Psoas muscle (tissue), 8 donors: ENCODE measurements at places on chromosomes 12 and 14. TPM values are rescaled to one million over a fixed set of nuclear protein-coding genes. Genes with fewer than 3 reads are reported as not detected.

GRCh38 chr12:112788205-112788604 is 3.3 kb upstream of the RPH3A start:
- DNase-seq, result no peak

The OR4E2 gene
- not detected for total RNA-seq

The A2ML1 gene
- total RNA-seq, result not detected

DNA sequence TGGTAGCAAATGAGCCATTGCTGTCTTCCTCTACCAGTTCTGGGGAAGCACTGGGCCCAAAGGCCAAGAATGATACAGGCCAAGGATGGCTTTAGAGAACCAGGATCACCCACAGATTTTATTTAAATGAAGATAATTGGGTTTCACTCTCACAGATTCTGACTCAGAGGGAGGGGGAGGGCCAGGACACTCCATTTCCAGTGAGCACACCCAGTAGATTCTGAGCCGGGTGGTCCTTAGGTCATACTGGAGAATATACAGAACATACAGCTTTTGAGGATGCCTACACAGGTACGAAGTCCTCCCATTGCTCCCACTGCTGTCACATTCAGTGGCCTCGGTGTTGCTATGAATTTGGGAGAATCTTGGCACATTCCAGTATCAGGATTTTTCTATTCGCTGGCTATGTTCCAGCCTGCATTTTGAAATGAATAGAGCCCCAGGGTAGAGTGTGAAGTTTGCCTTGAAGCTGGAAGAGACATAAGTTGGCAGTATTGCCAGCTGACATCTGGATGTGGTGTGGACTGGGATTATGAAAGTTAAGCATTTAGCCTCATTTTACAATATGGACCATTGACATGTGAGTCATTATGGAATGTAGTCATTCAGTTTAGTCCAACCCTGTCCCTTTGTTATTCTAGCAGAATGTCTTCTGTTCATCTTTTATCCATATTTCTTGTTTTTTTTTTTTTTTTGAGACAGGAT is 45.8 kb upstream of the POC1B start:
- DNase-seq, result no peak

DNA sequence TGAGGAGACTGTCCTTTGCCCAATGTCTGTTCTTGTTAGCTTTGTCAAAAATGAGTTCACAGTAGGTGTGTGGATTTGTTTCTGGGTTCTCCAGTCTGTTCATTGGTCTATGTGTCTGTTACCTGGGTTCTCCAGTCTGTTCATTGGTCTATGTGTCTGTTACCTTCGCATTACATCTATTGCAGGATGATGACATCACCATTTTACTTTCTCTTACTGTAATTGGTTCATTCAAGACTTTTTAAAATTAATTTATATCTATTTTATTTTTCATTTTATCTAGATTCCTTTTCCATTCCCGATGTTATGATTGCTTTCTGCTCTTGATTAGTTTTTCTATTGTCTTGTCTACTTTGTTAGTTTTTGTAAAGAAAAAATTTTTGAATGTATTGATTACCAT is 615.5 kb downstream of the SOX5 start:
- DNase-seq, result no peak

The NRIP2 gene
- total RNA-seq, result 1.3 TPM

- DNase-seq, result no peak
These were observed 161.6 kb downstream of the CACNA1C start for GRCh38 chr12:2214411-2214810.

The B4GALNT1 gene
- total RNA-seq, result 14.1 TPM

The LRP1-AS gene
- not detected for total RNA-seq

GRCh38 chr12:56932867-56933266 is 1.3 kb downstream of the SDR9C7 start:
- DNase-seq, result no peak

The TAS2R42 gene
- not detected for total RNA-seq

The RBMS2 gene
- total RNA-seq, result 15.1 TPM

The ASCL1 gene
- total RNA-seq, result not detected

DNA sequence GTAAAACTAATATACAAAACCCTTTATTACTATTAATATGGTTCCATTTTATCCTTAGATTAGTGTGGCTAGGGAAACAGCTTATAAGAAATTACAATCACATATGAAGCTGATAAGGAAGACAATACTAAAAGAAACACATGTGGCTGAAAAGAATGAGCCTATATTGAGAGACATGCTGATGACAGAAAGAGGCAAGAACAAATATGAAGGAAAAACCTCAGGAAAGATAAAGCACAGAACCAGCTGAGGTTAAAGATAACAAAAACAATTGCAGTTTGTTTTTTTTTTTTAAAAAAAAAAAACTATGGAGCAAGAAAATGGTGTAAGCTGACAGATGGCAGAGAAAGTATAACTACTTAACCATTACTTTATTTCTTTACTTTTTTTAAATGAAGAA is 69.2 kb upstream of the OSBPL8 start:
- no peak for DNase-seq

DNA sequence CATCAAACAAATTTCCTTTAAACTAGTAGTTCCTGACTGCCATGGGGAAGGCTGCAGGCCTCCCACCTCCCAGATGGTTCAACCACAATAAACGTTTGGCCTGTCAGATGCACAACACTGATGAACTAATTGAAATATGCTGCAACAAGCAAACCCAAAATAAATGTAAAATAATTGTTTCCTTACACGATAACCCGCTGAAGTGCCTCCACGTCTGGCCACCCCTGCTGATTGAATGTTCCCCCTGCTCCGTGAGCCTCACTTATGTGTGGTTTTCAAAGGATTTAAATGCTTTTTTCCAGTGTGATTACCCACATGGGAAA is 8.4 kb downstream of the PITPNM2 start:
- no peak for DNase-seq

- no peak for DNase-seq
These were observed 108.1 kb downstream of the ERC1 start for GRCh38 chr12:1099158-1099557.

The TSPAN8 gene
- 1.4 TPM for total RNA-seq

DNA sequence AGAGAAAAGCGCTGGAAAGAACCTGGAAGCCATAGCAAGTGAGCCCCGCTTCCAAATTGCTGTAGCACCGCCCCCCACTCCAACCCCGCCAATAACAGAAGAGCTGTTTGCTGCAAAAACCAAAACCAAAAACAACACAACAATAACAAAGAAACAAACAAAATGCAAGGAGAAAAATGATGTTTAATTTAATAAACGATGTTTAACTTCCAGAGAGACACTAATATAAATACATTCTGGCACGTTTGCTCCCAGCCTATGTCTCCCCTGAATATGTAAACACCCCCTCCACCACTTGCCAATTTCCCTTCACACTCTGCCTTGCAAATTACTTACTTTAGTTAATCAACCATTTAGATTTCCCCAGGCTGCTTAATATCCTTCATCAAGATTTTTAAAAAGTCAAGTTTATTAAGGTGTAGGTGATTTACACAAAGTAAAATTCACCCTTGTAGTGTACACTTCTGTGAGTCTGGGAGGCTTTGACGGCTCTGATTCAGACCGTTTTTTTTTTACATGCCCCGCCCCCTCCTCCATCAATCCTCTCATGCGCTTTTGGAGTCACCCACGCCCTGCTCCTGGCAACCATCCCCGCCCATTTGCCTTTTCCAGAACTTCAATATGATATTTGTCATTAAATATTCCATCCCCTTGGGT is 482 bp upstream of the IFI27L2 start:
- peak; percentile 52 for DNase-seq

The TAOK3 gene
- total RNA-seq, result 13.5 TPM

DNA sequence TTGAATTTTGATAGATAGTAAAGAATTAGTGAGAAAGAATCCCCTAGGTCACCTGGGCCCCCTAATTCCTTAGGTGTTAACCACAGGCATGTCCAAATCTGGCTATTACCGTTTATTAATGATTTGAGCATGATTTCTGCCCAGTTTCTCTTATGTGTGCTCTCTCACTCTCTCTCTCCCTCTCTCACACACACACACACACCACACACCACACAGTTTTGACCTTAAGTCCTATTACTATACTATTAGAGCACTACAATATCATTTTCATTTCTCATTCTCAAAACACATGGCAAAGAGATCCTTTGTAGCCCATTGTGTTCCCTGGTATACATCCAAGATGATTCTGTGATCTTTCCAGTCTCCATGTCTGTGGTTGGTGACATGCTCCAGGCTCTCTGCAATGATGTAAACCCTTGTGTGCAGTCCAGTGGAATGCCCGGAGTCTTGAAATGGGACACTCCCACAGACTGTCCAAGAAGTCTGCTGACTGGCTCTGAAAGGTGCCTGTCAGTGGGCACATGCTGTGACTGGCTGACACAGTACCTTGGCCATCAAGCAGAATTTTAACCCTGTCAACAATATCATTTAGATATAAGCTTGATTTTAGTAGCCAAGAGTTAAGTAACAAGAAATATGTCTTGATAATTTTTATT is 96.2 kb downstream of the FIGNL2 start:
- peak; percentile 56 for DNase-seq

GRCh38 chr14:21367582-21368144 is 16.2 kb downstream of the SUPT16H start:
- no peak for DNase-seq

DNA sequence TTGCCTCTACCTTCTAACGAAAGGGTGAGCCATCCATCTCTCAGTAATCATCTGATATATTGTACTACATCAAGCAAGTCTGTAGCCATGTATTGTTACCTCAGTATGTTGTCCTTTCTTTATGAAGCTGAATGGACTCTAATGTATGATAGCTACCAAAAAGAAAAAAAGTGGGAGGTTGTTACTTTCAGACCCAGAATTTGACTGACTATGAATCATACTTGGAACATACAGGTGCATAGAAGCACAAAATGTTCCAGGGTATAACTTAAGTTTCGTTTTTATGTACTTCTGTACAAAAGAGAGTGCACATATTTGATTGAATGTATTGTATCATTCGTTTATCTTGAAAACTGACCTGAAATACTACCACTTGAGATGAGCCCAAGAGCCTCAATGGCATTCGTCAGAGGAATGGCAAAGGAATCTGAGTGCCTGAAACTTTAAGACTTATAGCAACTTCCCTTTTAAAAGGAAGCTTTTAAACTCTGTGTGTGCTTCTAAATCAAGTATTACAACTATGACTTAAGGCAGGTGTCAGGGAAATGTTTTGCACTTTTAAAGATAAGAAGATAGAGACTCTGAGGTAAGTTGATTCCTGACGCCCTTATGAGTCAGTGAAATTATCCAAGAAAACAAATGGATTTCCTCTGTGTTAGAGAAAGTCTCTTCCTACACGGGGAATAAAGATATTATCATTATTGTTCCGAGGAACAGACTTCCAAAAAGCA is 951.5 kb downstream of the GALC start:
- DNase-seq, result no peak

The ZNF891 gene
- 1.1 TPM for total RNA-seq

DNA sequence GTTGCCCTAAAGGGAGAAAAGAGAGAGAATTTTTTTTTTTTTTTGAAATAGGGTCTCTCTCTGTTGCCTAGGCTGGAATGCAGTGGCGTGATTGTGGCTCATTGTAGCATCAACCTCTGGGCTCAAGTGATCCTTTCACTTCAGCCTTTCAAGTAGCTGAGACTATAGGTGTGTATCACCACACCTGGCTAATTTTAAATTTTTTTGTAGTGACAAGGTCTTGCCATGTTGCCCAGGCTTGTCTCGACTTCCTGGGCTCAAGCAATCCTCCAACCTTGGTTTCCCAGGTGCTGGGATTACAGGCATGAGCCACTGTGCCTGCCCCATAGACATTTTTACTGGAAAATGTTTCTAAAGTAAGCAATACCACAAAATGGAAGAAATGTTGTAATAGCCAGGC is 36.8 kb downstream of the YARS2 start:
- no peak for DNase-seq

GRCh38 chr12:128844031-128844635 is 9.1 kb upstream of the GLT1D1 start:
- DNase-seq, result no peak

The MMP17 gene
- total RNA-seq, result 1.4 TPM

The TAS2R30 gene
- total RNA-seq, result 1.1 TPM

DNA sequence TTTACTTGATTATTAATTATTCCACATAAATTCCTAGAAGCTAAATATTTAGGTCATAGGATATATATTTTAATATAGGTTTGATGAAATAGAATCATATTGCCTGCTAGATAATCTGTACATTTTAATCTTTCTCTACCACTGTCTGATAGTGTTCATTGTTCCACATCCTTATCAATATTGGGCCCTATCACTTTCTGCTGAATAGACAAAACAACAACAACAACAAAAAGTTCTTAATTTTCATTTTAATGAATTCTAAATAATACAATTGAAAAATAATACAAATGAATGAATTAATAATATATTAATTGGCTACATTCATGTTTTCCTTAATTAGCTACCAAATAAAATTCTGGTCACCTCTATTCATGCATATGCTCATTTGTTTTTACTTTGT is 1437.2 kb downstream of the LRFN5 start:
- DNase-seq, result no peak

GRCh38 chr12:126219654-126220279 is 1154.5 kb downstream of the AACS start:
- no peak for DNase-seq

DNA sequence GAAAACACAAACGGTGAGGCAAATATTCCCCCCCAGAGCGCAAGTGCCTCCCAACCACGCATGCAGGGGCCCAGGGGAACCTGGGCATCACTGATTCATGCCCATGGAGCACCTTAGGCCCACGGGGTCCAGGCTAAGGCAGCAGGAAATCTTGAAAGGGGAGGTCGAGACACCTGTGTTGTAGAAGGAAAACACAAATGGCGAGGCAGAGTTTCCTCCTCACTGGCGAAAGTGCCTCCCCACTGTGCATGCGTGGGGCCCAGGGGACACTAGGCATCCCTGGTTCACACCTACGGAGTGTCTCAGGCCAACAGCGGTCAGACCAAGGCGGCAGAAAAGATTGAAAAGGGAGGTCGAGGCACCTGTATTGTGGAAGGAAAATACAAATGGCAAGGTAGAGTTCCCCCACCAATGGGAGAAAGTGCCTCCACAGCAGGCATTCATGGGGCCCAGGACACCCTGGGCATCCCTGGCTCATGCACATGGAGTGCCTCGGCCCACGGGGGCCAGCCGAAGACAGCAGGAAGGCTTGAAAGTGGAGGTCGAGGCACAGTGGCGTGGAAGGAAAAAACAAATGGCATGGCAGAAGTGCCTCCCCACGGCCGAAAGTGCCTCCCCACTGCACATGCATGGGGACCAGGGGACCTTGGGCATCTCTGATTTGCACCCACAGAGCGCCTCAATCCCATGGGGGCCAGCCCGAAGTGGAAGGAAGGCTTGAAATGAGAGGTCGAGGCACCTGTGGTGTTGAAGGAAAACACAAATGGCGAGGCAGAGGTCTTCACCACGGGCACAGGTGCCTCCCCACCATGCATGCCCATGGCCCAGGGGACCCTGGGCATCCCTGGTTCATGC is 368.8 kb downstream of the ALG10 start:
- peak; percentile 6 for DNase-seq

The KLHL33 gene
- 19.5 TPM for total RNA-seq
